ENCODE measurements at places on chromosomes 7 and 10. TPM values are rescaled to one million over a fixed set of nuclear protein-coding genes. Genes with fewer than 3 reads are reported as not detected.

The ITPRID1 gene
- not detected for total RNA-seq

DNA sequence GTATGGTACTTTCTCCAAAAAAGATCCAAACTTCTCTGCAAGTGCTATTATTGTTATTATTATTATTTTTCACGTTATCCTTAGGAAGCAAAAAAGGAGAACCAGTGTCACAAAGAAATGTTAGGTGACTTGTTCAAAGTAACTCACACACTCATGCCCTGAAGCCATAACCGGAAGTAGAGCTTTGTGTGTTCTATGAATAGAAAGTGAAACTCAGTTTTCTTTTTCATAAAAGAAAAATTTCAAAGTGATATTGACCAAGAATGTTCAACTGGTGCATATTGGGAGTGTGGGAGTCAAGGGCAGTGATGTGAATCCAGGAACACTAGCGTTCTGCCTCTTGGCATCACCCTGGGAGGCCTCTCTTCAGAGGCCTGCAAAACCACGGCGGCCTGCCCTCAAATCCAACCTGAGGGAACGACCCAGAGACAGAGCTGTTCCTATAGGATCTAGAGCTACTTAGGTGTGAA, 106.1 kb downstream of the PRKCQ start:
- peak overlapping the region; percentile 78 for H3K27ac ChIP-seq
- peak overlapping the region; percentile 63 for H3K4me3 ChIP-seq
- peaks cover 15% of the 10 kb centered on the region for H3K36me3 ChIP-seq
- H3K4me1 ChIP-seq, result peaks cover 20% of the 10 kb centered on the region
- DNase-seq, result peak; percentile 53

- no peak overlapping the region for H3K4me3 ChIP-seq
- no peaks in the 10 kb centered on the region for H3K36me3 ChIP-seq
- DNase-seq, result no peak
- H3K4me1 ChIP-seq, result no peaks in the 10 kb centered on the region
Measured at GRCh38 chr10:49081547-49082275, 33.6 kb downstream of the VSTM4 start.

GRCh38 chr7:34837316-34837715, 179.3 kb downstream of the NPSR1 start:
- no peaks in the 10 kb centered on the region for H3K36me3 ChIP-seq
- H3K27ac ChIP-seq, result no peak overlapping the region
- H3K4me1 ChIP-seq, result no peaks in the 10 kb centered on the region

DNA sequence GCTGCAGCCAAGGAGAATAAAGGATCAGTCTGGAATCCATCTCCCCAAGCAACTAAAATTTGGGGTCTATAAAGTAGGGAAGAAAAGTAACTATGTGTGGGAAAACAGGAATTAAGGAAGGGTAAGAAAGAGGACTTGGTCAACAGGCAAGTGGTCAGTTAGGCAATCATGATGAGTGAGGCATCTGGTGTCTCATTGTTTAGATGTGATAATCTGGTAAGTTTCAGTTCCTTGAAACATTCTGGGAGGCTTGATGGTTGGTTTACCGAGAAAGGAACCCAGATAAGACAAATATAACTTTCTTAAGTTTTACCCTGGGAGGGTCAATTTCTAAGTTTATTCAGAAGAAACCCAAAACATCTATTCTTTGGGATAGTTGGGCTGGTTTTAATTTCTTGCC, 22.3 kb downstream of the HYAL4 start:
- no peaks in the 10 kb centered on the region for H3K36me3 ChIP-seq
- H3K27ac ChIP-seq, result no peak overlapping the region
- H3K27me3 ChIP-seq, result no peaks in the 10 kb centered on the region
- no peaks in the 10 kb centered on the region for H3K4me1 ChIP-seq
- no peak overlapping the region for H3K4me3 ChIP-seq

DNA sequence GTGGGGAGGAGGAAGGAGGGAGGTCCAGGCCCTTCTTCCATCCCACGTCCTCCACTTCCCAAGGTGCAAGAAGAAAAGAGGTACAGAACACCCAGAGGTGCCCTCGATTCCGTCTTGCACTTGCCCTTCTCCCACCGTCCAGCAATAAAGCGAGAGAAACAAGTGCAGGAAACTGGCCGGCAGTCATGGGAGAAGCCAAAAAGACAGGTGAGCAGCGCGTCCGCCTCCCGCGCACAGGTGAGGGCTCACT, 1.3 kb downstream of the C10orf95 start:
- H3K4me3 ChIP-seq, result peak overlapping the region; percentile 88
- no peak for DNase-seq
- H3K27ac ChIP-seq, result peak overlapping the region; percentile 90
- H3K4me1 ChIP-seq, result peaks cover 14% of the 10 kb centered on the region
- H3K36me3 ChIP-seq, result no peaks in the 10 kb centered on the region

GRCh38 chr7:113582471-113582870, 336.3 kb downstream of the PPP1R3A start:
- H3K4me1 ChIP-seq, result no peaks in the 10 kb centered on the region
- no peak for DNase-seq
- H3K27ac ChIP-seq, result no peak overlapping the region

The CCDC146 gene
- total RNA-seq, result 15.6 TPM

The LZTS2 gene
- 44.7 TPM for total RNA-seq

The CALML3 gene
- not detected for total RNA-seq

The TRIM50 gene
- not detected for total RNA-seq

Data from naive thymus-derived CD4-positive, alpha-beta T cell (primary cell).